ENCODE measurements at places on chromosomes 11 and 22.

DNA sequence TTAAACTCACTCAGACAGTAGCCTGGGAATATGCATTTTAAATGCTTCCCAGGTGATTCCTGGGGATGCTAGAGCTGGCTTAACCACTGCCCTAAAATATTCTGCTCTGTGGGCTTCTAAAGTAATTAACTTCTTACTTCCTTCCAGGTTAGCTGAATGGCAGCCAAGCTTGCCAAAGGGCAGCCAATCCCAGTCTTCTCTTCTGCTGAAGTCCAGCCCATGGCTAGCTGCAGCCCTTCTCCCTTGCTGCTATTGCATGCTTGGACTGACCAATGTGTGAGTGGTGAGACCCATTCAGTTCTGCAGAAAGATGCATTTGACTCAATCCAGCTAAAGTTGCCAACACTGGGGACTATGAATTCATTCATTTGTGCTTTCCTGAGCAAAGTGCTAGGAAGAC, 411.9 kb downstream of the SOX6 start:
- DNase-seq, result no peak

- DNase-seq, result no peak
Measured at GRCh38 chr22:17046566-17047348, 38.0 kb upstream of the IL17RA start.

GRCh38 chr11:63680834-63681320, 423 bp upstream of the RTN3 start:
- no peak for DNase-seq

DNA sequence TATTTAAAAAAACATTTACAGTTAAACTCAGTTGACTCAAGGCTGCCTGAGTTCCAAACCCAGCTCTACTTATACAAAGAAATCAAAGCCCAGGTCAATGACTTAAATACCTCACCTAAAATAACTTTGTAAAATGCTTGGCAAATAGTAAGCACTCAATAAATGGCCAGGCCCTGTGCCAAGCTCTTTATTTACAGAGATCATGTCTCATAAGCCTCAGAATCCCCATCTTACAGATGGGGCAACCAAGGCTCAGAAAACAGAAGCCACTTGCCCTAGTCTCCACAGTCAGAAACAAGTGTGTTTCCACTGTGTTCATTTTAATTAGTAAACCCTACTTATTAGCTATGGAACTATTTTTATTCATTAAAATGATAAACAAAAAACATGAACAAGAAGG, 30.5 kb upstream of the TTC28 start:
- no peak for DNase-seq

DNA sequence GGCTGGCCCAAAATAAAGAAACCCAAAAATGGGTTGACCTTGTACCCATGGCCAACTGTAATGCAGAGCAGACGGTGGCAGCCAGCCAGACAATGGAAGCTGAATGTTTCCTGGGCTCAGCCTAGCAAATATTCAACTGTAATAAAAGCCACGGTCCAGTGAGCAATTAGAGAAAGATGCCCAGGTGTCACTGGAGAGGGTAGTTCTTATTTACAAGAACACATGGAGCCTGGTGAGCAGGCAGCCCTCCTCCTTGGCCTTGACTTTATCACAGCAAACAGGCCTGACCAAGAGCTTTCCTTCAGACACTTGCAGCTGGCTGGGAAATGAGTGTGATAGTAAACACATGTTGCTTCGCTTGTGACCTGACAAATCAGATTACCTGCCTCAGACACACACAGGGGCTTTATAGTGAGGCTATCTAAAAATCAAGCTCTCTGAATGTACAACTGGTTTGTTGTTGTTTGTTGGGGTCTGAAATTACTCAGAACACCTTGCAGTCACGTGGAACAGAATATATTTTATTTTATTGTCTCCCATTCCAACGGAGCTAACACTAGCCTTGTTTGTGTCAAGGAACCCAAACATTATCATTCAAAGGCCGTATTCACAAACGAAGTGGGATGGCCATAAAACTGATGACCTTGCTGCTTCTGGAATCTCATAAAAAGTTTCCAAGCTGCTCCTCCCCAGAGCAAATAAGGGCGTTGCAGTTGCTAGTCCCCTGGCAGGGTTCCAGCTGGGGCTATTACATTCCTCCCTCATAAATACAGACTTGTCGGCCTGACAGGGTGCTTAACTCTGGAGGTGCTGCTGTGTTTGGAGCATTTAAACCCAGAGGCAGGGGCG, 161.1 kb downstream of the BBOX1 start:
- peak; percentile 85 for DNase-seq

- no peak for DNase-seq
Measured at GRCh38 chr11:134802116-134802515, 390.1 kb upstream of the B3GAT1 start.

DNA sequence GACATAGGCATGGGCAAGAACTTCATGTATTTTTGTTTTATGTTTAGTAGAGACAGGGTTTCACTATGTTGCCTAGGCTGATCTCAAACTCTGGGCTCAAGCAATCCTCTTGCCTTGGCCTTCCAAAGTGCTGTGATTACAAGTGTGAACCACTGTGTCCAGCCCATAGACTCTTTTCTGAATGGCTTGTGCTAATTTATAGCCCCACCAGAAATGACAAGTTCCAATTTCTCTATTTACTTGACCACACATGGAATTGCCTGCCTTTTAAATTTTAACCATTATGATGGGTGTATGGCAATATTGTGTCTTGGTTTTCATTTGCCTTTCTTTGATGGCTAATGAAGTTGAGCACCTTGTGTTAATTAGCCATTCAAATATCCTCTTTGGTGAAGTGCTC, 85.8 kb upstream of the NECTIN1 start:
- DNase-seq, result no peak

- DNase-seq, result peak; percentile 60
Measured at GRCh38 chr22:31676700-31677099, 14.7 kb upstream of the PISD start.

- no peak for DNase-seq
Measured at GRCh38 chr11:35611741-35612140, 6.5 kb upstream of the FJX1 start.

- peak; percentile 61 for DNase-seq
Measured at GRCh38 chr11:8905528-8906165, 5.3 kb upstream of the AKIP1 start.

- no peak for DNase-seq
Measured at GRCh38 chr11:10288881-10289764, 4.9 kb downstream of the SBF2 start.

- no peak for DNase-seq
Measured at GRCh38 chr22:49332691-49333090, 495.0 kb downstream of the BRD1 start.

- DNase-seq, result peak; percentile 4
Measured at GRCh38 chr11:79498667-79499066, 57.8 kb upstream of the TENM4 start.

GRCh38 chr11:64843686-64844329, 645 bp downstream of the CDC42BPG start:
- DNase-seq, result no peak

GRCh38 chr11:74417860-74418508, 19.8 kb upstream of the PGM2L1 start:
- no peak for DNase-seq

DNA sequence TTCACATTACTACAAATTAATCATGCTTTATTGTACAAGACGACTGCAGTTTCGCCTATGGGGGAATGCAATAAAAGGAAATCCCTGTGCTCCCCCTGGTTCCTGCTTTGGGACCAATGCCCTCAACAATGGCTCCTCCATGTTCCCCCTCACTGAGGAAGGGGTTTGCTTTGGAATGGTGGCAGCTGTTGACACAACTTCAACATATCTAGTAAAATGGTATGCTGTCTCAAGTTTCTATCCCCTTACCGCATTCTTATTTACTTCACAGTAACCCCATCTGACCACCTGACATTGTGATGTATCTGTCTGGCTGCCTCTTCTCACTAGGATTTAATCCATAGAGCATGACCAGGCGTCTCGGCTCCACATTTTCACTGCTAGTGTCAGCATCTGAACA, 48.8 kb downstream of the PIWIL3 start:
- DNase-seq, result no peak

GRCh38 chr11:14323118-14323676, 35.8 kb downstream of the RRAS2 start:
- no peak for DNase-seq

DNA sequence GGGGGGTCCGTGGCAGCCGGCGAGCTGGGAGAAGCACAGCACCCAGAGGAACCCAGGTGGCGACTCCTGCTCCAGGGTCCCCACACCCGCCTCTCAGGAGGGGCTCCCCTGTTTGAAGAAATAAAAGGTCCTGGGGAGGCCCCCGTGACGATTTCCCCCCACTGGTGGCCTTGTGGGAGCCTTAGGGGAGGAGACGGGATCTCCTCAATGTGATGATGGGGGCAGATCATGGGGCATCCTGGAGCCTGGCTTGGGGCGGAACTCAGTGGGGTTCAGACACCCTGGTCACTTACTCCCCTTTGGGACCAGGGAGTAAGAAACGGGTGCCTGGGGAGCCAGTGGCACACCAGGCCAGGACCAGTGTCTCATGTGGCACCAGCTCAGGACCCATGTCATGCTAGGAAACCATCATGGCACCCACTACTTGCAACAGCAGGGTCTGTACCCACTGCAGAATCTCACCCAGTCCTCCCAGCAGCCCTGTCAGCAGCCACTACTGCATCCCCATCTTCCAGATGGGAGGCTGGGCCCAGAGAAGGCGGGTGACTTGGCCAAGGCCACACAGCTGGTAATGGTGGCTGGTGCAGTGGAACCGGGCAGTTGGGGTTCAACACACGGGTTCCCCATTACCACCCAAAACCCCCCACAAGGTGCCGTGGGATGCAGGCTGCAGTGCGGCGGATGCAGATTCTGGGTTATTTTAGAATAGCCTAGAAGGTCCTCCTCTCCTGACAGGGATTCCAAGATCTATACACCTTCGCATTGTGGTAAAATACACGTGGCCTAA, 130.7 kb downstream of the CTTN start:
- no peak for DNase-seq

DNA sequence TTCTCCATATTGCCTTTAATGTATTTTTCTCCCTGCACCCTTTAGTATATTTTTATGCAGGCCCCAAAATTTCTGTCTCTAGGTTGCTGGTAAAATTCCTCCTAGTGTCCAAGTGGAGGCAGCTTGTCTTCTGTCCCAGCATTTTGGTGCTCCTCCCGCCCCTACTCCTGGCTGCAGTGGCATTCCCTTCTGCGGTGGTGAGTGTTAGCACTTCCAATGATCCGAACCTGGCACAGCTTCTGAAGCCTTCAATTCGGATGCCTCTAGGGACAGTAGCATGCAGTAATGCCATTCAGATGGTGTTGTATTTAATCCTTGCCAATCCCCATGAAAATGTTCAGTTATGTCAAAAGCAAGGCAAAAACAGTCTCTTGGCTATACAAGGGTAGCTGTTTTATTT, 5.9 kb downstream of the YWHAH start:
- no peak for DNase-seq

DNA sequence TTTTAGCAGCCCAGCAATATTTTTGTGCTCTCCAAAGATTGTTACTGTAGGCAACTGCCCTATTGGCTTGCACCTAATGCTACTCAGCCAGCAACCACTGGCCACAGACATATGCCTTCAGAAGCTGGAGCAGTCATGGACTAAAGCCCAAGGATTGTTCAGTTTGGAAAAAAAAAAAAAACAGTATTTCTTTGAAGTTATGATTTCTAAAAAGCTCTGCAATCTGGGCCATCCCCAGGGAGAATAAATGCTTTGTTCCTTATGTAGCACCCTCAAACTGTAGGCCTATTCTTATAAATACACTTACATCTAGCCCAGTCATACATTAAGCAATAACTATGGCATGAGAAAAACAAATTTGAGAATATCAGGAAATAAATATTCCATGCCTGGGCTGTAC, 2190.5 kb upstream of the RAG2 start:
- no peak for DNase-seq

GRCh38 chr11:114250993-114251814, 45.0 kb upstream of the NNMT start:
- no peak for DNase-seq

DNA sequence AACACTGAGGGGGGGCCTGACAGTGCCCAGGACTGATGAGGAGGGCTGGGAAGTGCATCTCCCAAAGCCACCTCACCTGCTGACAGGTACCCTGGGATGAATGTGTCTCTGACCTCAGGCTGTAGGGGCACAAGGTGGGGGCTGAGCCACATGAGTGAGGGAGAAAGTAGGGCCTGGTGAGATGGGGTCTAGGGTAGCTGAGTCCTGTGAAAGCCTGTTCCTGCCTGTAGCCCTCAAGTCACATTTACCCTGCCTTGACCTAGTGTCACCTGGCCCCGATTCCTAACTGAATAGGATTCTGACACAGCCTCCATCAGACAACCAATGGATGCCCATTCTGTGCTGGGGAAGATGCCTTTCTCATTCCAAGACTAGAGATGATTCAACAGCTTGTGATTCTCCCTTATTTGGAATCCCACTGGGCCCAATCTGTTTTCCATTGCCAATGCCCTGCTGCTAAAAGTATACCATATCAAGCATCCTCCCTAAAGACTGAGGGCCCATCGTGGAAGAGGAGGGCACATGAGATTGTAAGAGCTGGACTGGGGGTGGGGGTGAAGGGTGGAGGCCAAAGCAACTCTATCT, 11.1 kb upstream of the RFPL1 start:
- no peak for DNase-seq

DNA sequence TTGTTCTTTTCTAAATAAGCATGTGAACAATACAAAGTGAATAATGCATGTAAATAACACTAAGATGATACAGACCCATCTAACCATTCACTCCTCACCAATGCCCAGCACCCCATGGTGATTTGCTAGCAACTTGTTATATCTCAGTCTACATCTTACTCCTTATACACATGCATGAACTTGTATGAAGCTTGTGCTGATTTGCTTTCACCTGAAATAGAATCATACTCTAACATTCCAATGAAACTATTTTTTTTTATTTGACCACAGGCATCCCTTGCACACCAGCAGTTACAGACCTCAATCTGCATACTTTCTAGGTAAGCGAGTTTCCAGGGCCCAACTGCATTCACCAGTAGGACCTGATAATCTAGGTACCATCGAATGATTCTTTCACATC, 873.6 kb downstream of the OPCML start:
- DNase-seq, result no peak

GRCh38 chr22:48755059-48755949, 1072.4 kb downstream of the BRD1 start:
- no peak for DNase-seq

- DNase-seq, result no peak
Measured at GRCh38 chr11:123904932-123905331, 3.0 kb downstream of the OR8D4 start.

DNA sequence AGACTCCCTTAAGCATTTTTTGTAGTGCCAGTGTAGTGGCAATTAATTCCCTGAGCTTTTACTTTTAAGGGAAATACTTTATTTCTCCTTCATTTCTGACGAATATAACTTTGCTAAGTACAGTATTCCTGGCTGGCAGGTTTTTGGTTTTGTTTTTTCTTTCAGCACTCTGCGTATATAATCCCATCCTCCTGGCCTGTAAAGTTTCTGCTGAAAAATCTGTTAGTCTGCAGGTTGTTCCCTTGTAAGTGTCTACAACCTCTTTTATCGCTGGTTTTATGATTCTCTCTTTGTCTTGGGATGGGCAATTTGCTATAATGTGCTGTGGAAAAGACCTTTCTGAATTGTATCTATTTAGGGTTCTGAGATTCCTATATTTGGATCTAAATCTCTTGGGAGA, 56.0 kb downstream of the KCNQ1OT1 start:
- DNase-seq, result no peak

All from BJ (cell line).